Activated CD4-positive, alpha-beta T cell treated with anti-CD3 and anti-CD28 coated beads, Interleukin-2, amount 50 U/mL, for 1 hour (primary cell): ENCODE measurements at places on chromosomes 12 and 14.

GRCh38 chr14:24920265-24921075, 129.5 kb downstream of the STXBP6 start:
- DNase-seq: no peak

- no peak for DNase-seq
Measured at GRCh38 chr14:65170318-65170717, 68.0 kb upstream of the MAX start.

GRCh38 chr12:125567581-125567980, 502.3 kb downstream of the AACS start:
- no peak for DNase-seq

DNA sequence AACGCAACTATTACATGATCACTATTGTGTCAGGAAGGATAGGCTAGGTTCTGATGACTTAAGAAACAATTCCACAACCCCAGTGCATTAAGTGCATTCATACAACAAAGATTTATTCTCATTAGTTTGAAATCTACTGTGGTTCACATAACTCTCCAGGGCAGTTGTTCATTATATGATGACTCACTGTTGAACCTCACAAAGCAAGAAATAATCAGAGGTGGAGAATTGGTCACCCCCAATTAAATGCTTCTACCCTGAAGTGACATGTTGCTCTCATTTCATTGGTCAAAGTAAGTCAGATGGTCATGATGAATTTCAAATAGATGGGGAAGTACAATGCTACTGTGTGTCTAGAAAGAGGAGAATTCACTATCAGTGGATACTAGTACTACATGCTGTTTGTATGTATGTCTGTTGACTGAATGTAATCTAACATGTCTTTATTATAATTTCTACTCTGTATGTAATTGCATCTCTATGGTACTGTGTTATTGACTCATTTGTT, 6.1 kb upstream of the HELB start:
- DNase-seq: no peak

GRCh38 chr14:31280871-31281220, 73.3 kb upstream of the HECTD1 start:
- no peak for DNase-seq

DNA sequence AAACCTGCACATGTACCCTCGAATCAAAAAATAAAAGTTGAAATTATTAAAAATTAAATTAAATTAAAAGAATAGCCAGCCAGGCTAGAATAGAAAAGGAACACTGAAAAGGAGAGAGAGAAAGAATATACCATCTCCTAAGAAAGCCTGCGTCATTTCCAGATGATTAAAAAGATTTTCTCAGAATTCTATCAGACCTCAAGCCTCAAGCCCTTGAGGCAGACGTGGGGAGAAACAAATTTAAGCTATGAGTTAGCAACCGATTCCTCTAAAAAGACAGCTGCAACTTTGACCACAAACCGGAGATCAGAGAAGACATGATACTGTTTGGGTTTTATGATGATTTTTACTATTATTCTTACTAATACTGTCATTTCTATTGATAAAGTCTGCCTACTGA, 138.3 kb downstream of the KSR2 start:
- no peak for DNase-seq

GRCh38 chr12:24861766-24862540, 86.9 kb downstream of the BCAT1 start:
- no peak for DNase-seq

- no peak for DNase-seq
Measured at GRCh38 chr14:22200977-22201605, 387.9 kb downstream of the DAD1 start.

GRCh38 chr12:107917912-107918800, 143.7 kb downstream of the ASCL4 start:
- no peak for DNase-seq

- DNase-seq: no peak
Measured at GRCh38 chr12:69994724-69995173, 169.7 kb downstream of the MYRFL start.

- no peak for DNase-seq
Measured at GRCh38 chr12:124919521-124920352, 5.3 kb upstream of the UBC start.

DNA sequence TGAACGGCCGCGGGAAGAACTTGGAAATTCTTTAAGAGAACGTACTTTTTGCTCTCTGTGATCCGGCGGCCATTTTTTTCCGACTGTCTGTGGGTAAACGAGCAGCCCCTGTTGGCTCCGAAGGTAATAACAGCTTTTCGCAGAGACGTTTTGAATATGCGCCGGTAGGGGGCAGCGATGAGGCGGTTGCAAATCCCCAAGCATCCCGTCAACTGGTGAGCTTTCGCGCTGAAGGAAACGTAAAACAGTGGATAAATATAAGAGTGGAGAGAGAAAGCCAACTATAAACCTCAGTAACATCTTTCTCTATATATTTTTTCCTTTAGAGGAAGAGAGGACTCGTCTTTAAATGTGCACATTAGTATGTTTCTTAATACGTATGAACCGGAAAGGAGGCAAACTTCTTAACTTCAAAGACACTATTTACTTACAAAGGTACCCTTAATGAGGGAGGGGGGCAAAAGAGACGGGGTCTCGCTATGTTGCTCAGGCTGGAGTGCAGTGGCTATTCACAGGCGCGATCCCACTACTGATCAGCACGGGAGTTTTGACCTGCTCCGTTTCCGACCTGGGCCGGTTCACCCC, 9.6 kb upstream of the NEMF start:
- peak; percentile 83 for DNase-seq

GRCh38 chr12:96902076-96902475, 5.0 kb upstream of the NEDD1 start:
- no peak for DNase-seq

- no peak for DNase-seq
Measured at GRCh38 chr12:101655393-101655792, 42.0 kb upstream of the CHPT1 start.

DNA sequence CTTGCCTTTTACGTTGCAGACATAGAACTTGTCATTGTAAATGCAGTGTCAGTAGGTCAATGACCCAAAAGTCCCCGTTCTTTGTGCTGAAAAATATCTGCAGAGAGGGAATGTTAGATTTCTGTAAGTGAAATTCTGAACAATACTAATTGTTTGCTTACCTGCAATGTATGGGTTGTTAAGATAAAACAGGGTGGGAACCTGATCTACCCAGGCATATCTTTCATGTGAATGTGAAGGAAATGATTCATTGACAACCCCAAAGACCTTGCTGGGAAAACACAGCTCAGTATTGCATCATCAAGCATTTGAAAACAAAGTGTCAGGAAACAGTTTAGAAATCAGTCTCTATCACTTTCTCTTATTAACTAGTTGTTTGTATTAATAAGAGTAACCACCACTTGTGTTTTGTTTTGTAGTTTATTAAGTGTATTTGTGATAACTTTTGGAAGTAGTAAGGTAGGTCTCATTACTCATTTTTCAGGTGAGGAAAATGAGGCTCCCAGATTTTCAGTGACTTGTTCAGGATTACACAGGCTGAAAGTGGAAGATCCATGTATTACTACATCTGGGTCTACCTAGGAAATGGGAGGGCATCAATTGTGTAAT, 57.9 kb upstream of the SLC38A2 start:
- no peak for DNase-seq

DNA sequence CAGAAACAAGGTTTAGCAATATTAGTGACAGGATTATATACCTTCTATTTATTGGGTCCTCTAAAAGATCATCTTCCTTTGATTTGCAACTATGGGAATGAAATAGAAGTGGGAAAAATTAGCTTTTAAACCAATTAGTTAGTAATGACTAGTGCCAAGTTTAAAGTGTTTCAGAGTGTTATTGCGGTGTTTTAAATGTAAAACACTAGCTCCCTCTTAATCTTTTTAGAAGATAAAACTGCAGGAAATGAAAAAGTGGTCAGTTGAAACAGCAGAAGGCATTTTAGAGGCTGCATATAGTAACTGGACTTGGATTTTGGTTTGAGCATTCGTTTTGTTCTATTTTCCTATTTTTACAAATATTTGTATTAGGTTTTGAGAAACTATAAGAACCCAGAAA, 286.2 kb downstream of the RAD51B start:
- no peak for DNase-seq

DNA sequence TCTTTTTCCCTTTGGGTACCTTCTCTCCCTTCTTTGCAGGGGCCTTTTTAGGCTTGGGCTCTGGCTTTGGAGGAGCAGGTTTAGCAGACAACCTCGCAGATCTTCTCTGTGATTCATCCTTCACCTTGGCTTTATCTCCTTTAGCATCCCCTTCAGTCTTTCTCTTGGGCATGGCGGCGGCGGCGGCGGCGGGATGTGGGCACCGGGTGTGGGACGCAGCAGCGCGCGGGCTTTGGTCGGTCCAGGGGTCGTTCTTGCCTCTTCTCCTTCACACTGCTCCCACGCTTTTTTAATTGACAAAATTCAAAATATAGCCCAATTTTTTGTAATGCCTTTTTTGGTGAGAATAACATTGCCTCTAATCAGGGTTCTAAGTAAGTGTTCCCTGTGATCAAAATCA, 8.6 kb downstream of the TRMT5 start:
- no peak for DNase-seq

GRCh38 chr12:4215229-4216186, 58.1 kb upstream of the CCND2 start:
- peak; percentile 3 for DNase-seq

GRCh38 chr12:6312529-6313325, 2.2 kb downstream of the PLEKHG6 start:
- DNase-seq: no peak

GRCh38 chr14:38786921-38787320, 316.1 kb downstream of the SEC23A start:
- no peak for DNase-seq

- no peak for DNase-seq
Measured at GRCh38 chr14:29301571-29301970, 535.0 kb downstream of the FOXG1 start.

GRCh38 chr12:85866986-85867776, 6.9 kb upstream of the NTS start:
- DNase-seq: no peak

GRCh38 chr12:121295746-121296617, 527 bp downstream of the CAMKK2 start:
- peak; percentile 2 for DNase-seq

DNA sequence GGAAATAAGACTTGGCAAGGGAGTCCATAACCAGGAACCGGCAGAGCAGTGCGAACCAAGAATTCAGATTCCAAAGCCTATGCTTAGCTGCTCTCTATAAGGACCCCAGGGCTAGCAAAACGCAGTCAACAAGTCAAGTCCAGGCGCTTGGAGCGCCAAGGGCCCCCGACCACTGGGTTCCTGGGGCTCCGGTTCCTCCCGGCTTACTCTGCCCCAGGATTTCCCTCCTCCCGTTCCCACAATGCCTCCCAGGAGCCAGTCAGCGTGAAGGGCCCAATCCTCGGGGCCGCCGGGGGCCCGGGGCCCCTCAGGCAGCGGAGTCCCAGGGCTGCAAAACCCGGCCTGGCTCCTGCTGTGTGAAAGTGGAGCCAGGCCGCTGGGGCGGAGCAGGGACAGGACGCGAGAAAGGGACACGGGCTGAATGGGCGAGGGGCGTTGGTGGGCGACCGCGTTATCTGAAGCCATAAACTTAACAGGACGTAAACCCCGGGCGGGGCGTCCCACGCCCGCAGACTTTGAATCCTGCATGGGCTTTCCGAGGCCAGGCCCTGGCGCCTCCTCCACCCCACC, 1.5 kb downstream of the KRT8 start:
- DNase-seq: peak; percentile 43

DNA sequence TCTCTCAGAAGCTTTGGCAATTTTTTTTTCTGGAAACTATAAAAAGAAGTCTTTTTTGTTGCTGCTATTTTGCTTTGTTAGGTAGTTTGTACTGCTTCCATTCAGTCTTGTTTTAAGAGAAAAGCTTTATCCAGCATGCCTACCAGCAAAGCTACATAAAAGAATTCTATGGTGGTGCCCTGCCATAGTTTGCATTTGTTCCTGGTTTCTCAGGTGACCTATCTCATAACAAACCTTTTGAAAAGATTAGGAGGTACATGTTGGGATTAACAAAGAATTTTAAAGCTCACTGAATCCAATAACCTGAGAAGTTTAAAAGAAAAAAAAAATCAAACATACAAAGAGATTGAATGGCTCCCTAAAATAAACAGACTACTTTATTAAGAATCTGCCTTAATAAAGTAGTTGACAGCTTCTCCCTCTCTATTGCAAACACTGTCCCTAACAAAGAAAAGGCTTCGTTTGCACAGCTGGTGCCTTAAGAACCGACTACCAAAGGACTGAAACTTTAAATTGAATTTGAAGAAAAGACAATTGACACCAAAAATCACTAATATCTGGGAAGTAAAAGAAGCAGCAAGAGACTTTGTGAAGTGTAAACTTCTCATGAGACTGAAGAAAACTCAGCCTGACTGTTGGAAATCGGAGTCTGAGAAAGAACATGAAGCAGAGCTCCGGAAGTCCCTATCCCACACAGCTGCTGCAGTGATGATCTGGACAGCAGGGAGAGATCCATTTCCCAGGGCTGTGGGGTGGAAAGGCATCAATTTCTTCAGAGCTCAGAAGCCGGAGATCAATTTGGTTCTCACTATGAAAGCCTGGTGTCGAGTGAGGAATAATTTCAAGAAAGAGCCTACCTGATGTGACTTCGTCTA, 102.7 kb upstream of the PLEKHA5 start:
- no peak for DNase-seq

GRCh38 chr12:103877934-103878510, 37.0 kb upstream of the NT5DC3 start:
- DNase-seq: peak; percentile 38

DNA sequence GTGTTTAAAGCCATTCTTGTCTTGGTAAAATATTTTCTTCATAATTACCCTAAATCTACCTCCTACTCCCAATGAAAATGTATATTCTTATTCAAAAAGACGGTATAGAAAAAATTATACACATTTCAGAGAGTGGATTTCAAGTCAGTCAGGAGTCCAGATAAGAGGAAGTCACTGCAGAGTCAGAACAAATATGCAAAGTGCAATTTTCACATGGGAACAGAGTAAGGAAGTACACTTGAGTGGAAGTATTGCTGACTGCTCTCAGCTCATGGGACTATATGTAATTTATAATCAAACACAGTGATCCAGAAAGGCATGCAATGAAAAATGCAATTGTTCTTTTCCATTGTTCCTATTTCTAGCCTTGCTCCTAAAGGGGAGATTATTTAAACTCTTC, 1128.0 kb downstream of the AACS start:
- DNase-seq: no peak

- no peak for DNase-seq
Measured at GRCh38 chr12:68844788-68845695, 37.1 kb downstream of the MDM2 start.

GRCh38 chr12:85424581-85425348, 144.7 kb downstream of the ALX1 start:
- DNase-seq: no peak

- DNase-seq: no peak
Measured at GRCh38 chr12:69085852-69086251, 152.9 kb upstream of the CPM start.
